ENCODE measurements at places on chromosomes 16 and 17.

DNA sequence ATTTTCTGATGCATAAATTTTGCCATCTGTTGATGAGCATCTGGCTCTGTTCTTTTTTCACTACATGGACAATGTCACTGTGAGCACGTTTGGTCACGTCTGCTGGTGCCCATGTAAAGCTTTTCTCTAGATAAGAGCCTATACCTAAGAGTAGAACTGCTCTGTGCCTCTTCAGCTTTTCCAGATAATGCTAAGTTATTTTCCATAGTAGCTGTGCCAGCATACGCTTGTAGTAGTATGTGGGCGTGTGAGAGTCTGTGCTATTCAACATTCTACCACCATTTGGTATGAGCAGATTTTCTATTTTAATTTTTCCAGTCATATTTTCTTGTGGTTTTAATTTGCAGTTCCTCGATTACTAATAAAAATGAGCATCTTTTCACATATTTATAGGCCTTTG is 33.2 kb downstream of the VPS35L start:
- no peak for DNase-seq

DNA sequence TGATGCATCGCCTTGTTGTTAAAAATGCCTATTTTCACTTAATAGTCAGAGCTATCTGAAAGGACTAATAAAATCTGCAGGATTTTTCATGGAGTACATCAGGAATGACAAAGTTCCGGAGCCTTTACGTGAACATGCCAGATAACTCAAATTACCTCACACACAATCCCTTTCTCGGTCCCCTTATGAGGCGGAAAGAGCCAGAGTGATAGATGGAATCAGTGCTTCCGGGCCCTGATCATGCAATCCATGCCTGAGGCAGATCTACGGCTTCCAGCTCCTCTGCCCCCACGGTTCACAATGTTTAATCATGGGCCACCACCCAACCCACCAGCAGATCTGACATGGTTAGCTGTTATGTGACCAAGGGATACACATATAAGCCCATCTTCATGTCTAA is 17.0 kb downstream of the VPS53 start:
- no peak for DNase-seq

DNA sequence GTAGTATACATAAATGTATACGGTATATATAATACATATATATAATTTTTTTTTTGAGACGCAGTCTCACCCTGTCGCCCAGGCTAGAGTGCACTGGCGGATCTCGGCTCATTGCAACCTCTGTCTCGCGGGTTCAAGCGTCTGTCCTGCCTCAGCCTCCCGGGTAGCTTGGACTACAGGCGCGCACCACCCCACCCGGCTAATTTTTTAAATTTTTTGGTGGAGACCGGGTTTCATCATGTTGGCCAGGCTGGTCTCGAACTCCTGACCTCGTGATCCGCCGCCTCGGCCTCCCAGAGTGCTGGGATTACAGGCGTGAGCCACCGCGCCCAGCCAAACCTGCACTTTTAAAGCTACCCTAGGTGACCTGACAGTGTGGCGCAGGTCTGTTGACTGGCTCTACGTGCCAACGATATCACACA is 745 bp downstream of the PAM16 start:
- DNase-seq: no peak

GRCh38 chr17:62867303-62867702 is 59.2 kb upstream of the MARCHF10 start:
- DNase-seq: no peak

DNA sequence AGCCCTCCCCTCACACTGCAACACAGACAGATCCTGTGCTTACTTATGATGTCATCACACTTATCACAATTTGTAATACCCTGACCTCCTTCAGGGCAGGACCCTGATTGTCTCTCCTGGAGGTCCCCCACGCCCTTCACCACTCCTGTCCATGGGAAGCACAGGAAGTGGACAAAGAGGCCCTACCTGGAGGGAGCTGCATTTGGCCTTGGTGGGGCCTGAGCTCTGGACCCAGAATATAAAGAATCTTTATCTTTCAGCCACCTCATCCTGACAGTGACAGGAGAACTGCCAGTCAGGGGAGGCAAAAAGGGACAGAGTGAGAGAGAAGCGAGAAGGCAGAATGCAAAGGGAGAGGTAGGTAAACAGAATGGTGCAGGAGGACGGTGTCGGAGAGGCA is 303.4 kb upstream of the N4BP1 start:
- no peak for DNase-seq

DNA sequence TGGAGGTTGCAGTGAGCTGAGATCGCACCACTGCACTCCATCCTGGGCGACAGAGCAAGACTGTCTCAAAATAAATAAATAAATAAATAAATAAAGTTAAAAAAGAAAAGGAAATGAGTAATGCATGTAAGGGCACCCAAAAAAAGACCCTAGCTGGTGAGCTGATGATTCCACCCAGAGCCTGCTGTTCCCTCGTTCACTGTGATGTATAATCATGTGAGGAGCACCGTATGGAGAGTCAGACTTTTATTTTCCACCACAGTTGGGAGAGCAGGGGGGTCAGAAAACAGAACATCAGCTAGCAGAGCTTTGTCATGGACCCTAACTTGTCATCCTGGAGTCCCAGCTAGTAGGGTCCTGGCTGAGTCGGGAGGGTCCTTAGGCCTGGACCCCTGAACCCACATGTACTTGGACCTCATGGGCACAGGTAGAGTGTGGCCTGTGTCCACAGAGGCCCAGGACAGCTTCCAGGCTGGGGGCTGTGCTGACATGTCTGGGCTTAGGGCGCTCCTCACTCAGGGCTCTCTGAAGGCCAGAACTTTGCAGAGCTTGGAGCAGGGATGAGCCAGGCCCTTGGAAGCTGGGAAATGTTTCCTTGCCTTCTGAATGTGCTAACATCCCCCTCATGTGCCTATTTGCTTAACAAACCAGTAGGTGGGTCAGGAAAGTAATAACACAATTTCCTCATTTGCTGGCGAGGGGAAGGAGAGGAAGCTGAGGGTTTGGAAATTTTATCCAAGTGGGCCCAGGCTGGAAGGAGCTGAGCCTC is 18.8 kb upstream of the LASP1NB start:
- DNase-seq: no peak

DNA sequence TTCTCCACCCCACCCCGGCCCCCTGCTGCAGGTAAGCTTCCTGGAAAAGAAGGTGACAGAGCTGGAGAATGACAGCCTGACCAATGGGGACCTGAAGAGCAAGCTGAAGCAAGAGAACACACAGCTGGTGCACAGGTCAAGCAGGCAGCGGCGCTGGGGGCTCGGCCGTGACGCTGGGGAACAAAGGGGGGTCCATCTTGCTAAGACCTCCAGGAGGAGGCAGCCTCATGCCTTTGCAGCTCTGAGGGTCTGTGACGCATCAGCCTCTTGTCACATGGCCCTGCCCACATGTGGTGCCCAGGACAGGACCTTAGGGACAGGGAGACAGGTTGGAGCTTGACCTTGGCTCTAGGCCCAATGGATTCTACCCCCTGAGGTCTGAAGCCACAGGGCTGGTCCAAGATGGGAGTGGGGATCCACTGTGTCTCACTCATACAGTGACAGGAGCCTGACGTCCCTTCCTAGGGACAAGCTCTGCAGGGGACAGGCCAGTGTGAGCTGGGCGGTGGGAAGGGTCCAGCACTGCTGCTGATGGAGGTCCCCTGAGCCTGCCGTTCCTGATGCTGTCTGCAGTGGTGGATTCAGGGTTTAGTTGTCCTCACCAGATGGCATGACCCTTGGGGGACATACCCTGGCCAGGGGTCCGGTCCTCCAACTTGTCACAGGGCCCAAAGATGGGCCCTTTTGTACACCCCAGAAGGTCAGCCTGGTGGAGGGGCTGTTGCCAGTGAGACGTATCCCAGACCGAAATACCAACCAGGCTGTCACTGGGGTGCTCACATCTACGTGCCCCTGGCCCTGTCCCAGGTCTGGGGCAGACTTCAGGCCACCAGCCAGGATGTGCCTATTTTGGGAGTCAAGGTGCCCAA is 132.6 kb downstream of the RAB11FIP4 start:
- DNase-seq: no peak

DNA sequence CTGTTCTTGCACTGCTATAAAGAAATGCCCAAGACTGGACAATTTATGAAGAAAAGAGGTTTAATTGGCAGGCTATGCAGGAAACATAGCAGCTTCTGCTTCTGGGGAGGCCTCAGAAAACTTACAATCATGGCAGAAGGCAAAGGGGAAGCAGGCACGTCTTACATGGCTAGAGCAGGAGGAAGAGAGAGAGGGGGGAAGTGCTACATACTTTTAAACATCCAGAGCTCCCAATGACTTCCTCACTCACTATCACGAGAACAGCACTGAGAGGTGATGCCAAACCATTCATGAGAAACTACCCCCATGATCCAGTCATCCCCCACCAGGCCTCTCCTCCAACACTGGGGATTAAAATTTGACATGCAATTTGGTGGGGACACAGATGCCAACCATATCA is 13.3 kb downstream of the WFIKKN2 start:
- peak; percentile 26 for DNase-seq

GRCh38 chr17:29059281-29059680 is 16.3 kb downstream of the PIPOX start:
- DNase-seq: no peak

DNA sequence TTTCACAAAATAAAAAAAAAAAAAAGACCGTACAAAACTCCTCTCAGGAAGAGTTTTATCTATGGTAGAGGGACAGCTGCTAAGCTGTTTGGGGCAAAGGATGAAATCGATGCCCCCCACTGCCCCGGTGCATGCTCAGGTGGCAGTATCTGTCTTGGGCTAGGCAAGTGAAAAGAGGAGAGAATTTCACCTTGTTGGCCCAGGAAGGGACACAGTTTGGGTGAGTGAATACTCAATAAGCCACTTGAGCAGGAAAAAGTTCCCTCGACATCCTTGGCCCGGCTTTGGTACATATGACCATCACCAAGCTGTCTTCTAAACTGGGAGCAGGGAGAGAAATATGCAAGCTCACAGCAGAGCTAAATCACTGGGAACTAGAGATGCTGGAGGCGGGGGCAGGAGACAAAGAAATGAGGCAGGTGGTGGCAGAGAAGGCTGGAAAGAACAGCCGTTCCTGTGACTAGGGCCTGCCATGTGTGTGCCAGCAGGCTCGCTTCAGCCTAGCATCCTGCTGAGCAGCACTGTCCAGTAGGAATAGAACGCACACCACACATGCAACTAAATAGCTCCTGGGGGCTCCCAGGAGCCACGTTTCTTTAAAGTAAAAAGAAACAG is 8.2 kb upstream of the EIF1 start:
- DNase-seq: no peak

DNA sequence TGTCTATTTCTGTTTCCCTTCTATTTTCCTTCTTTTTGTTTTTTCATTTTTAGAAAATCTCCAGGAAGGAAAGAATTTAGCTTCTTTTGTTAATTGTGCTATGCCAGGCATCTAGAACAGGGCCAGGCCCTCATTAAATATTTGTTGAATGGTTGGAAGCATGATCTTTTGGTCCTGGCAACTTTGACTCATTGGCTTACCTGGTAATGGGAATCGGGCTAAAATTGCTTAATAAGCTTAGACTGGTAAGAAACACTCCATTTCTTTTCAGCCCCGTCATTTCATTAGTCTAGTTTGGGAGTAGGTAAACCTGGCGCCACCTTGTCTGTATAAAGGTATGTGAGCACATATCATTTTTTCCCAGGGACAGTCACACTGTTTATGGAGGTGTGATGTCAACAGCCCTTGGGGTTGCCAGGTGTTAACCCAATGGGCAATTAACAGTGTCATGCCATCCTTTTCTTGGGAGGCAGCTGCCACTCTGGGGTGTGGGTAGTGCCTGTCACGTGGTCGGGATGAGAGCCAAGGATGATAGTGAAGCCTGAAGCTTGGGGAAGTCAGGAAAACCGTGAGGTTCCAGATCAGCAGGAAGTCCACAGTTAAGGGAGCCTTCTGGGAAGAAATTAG is 9.5 kb upstream of the NDEL1 start:
- no peak for DNase-seq
